Activated CD4-positive, alpha-beta T cell treated with anti-CD3 and anti-CD28 coated beads, Interleukin-2, amount 10 ng/mL, durations not matched to agents 24 days and 14 days (primary cell): ENCODE measurements at places on chromosomes 7 and 10. TPM values are rescaled to one million over a fixed set of nuclear protein-coding genes. Genes with fewer than 3 reads are reported as not detected.

- DNase-seq, result no peak
Measured at GRCh38 chr7:157253850-157254249, 83.0 kb upstream of the DNAJB6 start.

PON1 gene
- not detected in 2 replicates for total RNA-seq

DNA sequence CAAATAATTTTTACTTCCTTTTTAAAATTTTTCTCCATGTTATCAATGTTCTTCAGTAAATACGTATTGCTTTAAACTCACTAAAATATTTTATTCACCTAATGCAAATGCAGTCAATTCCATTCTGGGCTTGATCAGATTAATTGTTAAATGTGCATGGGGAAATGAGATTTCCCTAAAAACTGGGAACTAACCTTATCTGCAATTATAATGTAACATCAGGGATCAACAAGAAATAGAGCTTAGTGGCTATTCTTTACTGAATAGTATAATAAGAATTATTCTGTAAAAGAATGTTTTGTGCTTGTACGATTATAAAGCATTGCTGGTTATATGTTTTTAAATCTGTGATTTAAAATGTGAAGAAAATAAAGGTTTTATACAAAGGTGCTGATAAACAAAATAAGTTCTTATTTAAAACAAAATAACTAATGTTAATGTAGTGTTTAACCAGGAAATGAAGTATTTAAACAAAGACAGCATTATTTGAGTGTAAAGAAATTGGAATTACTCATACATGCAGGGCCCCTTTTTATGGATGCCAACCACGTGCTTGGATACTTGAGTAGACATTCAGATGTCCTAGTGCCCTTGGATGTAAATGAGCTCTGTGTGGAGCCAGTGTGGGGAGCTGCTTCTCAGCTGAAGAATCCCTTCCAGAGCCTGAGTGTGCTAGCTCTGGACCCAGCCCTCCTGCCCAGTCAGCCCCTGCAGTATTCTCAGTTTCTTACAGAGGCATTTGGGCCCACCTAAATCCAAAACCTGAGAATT is 84.2 kb downstream of the REEP3 start:
- no peak for DNase-seq

GRCh38 chr7:36475381-36475780 is 85.7 kb downstream of the ANLN start:
- DNase-seq, result no peak
